IPS DF 6.9 (cell line): ENCODE measurements at places on chromosomes 6 and 20.

DNA sequence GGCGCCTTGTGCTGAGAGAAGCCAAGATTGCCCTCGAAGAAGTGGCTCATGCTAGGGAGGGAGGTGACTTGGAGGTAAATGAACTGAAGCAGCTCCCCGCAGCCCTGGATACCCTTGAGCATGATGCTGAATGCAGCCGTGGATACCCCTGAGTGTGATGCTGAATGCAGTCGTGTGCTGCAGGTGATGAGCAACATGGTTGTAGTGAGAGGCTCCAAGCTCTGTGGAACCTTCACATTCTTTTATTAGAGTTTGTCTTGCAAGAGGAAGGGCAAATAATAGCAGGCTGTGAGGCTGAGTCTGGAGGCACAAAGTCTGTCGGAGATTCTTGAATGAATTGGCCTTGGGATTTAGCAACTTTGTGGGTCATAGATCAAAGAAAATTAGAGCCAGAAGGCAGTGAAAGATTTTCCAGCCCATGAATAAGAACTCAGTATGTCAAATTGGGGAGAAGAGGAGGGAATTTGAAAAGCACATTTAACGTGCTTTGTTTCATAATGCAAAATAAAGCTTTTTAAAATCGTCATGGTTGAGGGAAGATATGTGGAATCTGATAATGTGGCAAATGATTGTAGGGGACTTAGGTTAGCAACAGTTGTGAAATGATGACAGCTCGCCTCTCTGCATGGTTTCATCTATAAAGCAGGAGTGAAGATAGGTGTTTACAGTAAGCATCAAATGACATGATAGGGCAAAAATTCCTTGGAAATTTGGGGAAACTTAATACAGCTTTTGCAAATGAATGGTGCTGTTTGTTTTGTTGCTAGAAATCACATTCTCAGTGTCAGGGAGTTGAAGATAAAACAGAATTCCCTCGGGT lies 120.1 kb upstream of the TIAM2 start:
- peak; percentile 5 for DNase-seq

DNA sequence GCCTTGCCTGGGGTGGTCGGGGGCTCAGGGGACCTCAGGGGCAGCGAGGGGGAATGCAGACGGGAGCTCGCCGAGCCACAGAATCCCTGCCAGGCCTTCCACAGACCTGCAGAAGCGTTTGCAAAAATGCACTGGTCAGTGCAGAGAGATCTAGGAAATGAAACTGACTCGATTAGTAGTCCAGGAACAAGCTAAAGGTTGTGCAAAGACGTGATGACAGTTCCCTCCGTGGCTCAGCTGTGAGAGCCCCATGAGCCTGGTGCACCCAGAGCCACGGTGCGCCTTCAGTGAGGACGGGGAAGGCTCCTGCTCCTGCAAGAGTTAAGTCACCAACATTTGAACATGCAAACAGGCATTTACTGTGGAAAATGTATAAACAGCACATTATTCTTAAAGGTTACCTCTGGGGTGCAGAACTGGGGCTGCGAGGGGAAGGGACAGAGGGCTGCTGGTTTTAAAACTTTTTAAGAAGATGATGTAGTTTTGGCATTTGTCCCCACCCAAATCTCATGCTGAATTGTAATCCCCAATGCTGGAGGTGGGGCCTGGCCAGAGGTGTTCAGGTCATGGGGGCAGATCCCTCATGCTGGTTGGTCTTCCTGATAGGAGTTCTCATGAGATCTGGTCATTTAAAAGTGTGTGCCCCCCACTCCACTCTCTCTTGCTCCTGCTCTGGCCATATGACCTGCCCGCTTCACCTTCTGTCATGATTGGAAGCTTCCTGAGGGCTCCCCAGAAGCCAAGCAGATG lies 147.3 kb downstream of the DLL1 start:
- DNase-seq: no peak

- no peak for DNase-seq
Observed at GRCh38 chr20:1565461-1565860, 8.0 kb upstream of the SIRPD start.

DNA sequence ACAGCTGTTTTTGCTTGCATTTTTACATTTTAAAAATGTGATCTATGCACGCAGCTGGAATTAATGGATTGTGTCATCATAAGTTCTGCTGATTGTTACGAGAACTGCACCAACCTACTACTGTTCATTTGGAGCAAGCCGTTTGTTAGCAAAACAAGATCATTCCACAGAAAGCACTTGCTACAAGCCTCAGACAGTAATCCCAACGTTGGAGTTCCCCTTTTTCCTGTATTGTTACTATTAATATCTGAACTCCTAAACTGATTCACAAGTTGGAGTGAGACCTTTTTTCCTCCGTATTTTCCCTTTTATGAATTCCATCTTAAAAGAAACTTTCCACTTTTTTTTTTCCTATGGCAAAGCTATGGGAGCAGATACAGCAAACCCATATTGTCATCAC lies 3.5 kb downstream of the TENT5A start:
- DNase-seq: no peak

DNA sequence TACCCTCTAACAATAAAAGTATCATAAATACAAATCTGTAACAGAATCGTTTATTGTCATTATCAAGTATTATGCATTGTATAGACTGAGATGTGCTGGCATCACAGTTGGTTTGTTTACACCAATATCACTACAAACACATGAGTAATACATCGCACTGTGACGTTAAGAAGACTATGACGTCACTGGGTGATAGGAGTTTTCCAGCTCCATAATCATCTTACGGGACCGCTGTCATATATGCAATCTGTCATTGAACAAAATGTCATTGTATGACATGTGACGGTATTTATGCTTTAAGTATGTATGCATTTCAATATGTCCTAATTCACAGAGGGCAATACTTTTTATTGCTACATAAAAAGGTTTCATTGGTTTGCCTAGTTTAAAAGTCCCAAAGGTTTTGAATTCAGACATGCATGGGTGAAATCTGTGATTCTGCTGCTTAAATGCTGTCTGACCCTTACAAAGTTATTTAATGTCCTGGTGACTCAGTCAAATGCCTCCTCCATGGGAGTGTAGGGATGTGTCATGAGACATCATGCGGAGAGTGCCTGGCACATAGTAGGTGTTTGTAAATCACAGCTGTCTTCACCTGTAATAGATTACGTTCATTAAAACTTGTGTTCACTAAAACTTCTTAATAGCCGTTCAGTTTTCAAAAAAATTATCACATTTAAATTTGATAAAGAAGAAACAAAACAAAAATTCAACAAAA lies 160.7 kb upstream of the PDE10A start:
- no peak for DNase-seq

DNA sequence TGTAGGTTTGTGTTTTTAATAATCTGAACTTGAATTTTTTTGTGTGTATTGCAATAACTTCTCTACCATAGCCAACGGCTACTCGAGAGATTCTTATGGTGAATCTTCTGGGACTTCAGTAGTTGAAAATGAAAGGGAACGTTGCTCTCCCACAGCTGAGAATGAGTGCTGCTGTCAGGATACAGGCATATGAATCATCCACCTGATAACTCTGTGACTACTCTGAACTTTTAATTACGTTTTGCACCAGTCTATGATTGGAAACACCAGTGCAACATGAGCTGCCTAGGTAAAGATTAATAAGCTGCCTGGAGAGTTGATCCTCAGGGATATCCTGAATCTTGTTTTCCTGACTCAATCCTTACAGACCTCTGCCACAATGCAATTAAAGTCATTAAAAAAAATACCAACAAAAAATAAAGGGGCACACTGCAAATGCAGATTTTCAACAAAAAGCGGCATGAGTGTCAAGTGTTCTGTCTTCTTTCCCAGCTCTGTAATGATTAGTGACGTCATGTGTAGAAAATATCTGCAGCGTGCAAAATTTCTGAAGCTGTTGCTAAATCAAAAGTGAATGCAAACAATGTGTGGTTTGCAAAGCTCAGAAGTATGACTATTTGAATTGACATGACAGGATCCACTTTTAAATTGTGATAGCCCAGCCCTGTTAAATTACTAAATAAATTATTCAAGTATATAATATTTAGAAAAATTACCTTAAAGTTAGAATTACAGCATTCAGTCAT lies 432.2 kb downstream of the HTR1B start:
- DNase-seq: no peak

DNA sequence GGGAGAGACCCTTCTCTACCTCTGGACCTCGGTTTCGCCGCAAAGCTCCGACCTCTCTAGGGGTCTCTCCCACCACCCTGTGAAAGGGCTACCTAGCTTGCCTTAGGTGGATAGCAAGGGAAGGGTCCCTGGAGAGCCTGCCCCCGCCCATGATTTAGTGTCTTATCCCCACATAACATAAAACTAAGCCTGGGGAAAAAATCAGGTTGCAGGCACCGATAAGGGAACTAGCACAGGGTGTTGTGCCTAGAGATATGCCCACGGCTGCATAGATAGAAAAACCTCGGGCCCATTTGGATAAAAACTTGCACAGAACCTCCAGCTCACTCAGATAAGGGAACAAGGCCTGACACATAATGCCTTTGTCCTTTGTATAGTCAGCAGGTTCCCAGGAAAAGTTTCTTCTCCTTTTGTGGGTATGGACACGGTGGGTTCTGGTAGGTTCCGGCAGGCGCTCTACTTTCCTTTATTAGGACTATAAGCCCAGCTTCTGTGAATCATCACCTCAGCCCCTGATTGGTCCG lies 846 bp downstream of the ZSCAN31 start:
- DNase-seq: no peak

GRCh38 chr6:125747589-125748405 lies 1.6 kb upstream of the HEY2 start:
- DNase-seq: no peak

- DNase-seq: no peak
Observed at GRCh38 chr6:163252061-163252591, 162.4 kb upstream of the QKI start.

- DNase-seq: no peak
Observed at GRCh38 chr6:137099689-137100403, 55.1 kb upstream of the IL20RA start.

GRCh38 chr6:99348288-99349170 lies 945 bp downstream of the FAXC start:
- no peak for DNase-seq

GRCh38 chr20:50029697-50030461 lies 47.1 kb downstream of the SNAI1 start:
- no peak for DNase-seq

DNA sequence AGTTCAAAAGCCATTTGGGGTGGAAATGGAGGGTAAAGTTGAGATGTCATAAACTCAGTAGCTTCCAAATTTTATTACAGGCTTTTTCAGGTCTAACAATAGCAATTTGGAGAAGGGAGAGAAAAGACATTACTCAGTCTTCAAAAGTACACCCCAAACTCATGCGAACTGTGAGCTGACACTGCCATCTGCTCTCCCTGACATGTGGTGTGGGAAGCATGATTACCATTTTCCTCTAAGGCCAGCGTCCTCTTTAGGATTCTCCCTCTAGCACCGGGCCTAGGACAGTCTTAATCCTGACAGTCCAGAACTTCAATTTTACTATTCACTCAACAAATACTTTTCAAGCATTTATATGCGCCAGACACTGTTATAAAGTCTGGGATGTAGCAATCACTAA lies 536.0 kb upstream of the JARID2 start:
- no peak for DNase-seq

GRCh38 chr20:33933469-33933909 lies 60.2 kb upstream of the RALY start:
- peak; percentile 57 for DNase-seq

- DNase-seq: no peak
Observed at GRCh38 chr6:6455272-6455671, 133.2 kb upstream of the LY86 start.

DNA sequence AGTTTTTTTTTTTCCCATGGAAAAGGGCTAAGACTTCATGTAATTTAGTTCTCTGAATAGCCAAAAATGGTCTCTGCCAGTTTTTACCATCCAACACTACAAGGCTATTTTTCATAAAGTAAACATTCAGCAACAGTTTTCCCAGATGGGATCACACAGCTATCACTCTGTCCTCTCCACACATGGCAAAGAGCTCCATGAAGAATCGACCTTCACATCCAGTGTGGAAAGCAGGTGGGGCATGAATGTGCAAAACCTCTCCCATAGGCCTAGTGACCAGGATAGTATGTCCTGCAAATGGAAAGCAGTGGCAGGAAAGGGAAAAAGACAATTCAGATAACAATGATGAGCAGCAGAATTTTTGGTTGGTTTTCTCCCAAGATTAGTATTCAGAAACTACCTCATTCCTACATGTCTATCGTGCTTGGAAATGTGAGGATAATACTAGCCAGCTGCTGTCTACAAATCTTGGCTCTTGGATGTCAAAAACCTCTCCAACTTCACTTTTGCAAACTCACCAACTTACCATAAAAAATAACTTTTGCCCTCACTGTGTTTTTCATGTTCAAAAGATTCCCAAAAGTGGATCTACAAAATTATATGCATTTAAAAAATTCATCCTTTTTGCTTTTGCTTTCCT lies 159.7 kb upstream of the MCHR2 start:
- DNase-seq: no peak

DNA sequence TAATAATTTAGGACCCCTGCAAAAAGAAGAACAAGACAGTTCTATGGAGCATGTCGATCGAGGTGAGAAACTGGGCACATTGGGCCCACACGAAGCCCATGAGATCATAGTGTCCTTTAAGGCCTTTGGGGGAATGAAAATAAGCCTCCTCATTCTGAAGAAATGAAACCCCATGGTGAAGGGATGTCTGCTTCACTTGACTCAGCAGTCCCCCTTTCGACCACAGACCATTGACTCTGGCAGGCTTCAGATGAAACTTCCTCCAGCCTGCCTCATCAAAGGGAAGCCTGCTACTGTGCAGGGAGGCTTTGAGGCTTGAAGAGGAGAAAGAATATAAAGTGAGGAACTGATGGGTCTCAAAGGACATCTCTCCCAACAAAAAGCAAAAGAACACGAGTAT lies 144.2 kb upstream of the FBXL4 start:
- DNase-seq: no peak

GRCh38 chr6:119040229-119040628 lies 38.2 kb downstream of the FAM184A start:
- no peak for DNase-seq

DNA sequence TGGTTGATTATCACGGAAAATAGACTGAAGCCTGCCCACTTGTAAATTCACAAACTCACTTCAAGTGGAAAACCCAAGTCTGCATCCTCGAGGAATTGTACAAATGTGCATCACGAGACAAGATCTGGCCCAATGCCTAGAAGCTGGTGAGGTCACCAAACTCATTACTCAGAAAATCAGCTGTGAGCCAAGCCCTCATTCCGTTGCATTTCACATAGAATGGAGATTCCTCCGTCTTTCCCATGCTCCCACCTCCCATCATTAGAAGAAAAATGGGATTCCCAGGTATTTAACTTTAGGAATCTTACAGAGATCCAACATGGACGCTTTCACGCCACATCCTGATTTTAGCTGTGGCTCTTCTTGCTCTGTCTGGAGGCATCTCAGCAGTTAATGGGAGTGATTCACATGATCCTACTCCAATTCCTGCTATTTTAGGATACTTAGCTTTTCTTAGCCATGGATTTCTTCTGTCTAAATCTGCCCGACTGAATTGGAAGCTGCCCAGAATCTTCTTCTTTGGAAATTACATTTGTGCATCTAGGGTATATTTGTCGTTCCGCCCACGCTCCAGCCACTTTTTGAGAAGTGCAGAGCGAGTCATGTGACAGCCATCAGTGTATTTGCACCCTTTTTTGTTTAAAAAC lies 68.7 kb upstream of the STMND1 start:
- no peak for DNase-seq
